ENCODE measurements at places on chromosomes 4 and X.

DNA sequence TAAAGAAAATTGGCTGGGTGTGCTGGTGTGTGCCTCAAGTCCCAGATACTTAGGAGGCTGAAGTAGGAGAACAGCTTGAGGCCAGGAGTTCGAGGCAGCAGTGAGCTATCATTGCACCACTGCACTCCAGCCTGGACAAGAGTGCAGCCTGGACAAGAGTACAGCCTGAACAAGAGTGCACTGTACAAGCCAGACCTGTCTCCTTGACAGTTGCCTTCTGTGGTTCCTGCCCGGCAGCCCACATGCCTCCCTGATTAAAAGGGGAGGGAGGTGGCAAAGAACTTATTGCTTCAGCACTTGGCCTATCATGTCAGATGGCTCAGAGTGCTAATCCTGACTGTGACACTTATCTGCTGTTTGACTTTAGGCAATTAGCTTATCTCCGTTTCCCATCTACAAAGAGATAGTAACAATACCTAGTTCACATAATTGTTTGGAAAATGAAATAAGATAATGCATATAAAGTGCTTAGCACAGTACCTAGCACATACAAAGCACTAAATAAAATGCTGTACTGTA, 249.1 kb downstream of the DCLK2 start:
- no peak for DNase-seq

GRCh38 chr4:10384974-10385373, 72.3 kb downstream of the ZNF518B start:
- DNase-seq: no peak

DNA sequence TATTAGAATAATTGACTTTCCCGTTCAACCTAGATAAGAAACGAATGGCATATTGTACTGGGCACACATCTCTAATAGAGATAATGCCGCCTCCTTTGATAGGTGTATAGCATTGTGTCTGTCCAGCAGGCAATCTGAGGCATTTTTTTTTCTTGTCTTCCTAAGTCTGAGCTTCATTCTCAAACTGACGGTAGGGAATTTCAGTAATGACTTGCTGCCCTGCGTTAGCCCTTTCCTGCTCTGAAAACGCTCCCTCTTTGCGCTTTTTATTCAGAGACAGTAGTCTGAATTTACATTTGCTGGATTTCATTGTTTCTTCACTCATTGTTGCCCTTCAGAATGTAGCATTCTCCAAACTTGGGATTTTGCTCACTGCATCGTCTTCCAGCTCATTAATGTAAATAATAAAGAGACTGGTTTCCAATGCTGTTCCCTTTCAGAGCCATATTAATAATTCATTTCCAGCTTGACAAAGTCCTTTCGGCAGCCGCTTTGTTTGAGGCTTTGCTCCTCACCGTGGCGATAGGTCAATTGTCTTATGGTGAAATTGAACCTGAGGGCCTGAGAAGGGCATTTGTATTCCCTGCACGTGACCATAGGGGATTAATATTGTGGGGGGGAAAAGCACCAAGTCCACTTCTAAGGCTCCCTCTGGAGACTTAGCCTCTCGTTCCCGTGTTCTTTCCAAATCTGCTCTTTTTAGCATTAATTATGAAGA, 412.1 kb downstream of the SMARCA1 start:
- no peak for DNase-seq

- peak; percentile 18 for DNase-seq
These were observed 352.9 kb downstream of the RAPGEF2 start for GRCh38 chr4:159455675-159456237.

GRCh38 chr4:6855692-6856297, 53.8 kb upstream of the TBC1D14 start:
- no peak for DNase-seq

DNA sequence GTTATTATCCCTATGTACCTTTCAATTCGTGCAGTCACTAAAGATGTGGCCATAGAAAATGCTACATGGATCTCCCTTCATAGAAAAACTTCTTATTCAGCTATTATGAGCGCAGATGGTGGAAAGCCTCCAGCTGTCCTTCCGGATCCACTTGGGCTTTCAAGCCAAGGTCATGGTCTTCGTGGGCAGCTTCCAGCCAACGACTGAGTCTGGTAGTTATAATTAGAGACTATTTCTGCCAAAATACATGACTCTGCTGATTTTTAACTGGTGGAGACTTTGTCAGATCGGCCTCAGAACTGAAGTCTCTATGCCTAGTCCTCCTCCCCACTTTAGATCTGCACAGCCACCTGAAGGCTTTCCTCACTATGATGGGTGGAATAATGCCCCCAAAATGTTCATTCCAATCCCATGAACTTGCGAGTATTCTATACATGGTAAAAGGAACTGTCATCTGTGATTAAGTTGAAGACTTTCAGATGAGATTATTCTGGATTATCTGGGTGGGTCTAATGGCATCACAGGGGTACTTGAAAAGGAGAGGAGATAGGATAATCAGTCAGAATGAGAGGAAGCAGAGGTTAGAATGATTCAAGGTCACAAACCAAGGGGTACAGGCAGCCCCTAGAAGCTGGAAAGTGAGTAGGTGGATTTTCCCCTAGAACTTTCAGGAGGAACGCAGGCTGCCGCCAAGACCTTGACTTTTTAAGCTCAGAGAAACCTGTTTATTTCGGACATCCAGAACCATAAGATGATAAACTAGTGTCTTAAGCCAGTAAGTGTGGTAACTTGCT, 171.1 kb upstream of the CXCL13 start:
- no peak for DNase-seq

DNA sequence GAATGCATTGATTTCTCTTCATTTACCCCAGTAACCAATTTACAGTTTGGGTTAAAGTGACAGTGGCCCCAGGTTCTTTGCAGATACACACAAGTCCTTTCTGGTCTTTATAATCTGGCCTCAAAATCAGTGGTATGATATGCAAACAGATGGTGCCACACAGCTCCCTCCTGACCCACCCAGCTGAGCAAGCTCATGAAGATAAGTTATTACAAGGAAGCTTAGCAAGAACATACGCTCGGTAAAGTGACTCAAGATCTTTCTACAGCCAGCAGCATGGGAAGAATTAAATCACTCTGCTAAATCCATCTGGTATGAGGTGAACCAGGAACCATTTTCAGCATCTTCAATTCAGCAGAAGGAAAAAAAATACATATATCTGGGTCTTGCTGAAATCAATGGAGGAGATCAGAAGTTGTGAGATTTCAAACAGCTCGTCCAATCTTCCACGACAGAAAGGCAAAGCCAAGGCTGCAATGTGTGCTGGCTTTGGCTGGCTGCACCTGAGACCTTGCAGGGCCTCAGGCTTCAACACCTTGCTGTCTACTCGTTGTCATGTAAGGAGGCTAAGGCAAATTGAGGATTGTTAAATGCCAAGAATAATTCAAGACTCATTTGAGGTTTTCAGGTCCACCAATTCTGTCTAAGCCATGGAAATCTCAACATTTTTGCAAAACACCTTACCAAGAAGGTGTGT, 28.2 kb downstream of the SEL1L3 start:
- DNase-seq: no peak

- no peak for DNase-seq
These were observed 1.3 kb downstream of the IL21 start for GRCh38 chr4:122619611-122620010.

DNA sequence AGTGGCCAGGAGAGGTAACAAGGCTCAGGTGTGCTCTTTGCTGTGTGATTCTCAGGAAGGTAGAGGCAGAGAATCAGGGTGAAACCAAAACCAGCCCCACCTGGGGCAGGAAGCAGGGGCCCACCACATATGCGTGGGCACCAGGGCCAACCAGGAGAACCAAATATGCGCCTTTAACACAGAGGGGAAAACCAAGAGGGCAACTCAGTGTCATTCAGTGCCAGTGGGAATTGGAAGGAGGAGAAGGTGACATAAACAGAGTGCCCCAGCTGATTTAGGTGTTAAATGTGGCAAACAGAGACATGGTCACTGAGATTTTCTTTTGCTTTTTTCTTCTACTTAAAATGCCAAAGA, 106.8 kb upstream of the MAMLD1 start:
- no peak for DNase-seq

DNA sequence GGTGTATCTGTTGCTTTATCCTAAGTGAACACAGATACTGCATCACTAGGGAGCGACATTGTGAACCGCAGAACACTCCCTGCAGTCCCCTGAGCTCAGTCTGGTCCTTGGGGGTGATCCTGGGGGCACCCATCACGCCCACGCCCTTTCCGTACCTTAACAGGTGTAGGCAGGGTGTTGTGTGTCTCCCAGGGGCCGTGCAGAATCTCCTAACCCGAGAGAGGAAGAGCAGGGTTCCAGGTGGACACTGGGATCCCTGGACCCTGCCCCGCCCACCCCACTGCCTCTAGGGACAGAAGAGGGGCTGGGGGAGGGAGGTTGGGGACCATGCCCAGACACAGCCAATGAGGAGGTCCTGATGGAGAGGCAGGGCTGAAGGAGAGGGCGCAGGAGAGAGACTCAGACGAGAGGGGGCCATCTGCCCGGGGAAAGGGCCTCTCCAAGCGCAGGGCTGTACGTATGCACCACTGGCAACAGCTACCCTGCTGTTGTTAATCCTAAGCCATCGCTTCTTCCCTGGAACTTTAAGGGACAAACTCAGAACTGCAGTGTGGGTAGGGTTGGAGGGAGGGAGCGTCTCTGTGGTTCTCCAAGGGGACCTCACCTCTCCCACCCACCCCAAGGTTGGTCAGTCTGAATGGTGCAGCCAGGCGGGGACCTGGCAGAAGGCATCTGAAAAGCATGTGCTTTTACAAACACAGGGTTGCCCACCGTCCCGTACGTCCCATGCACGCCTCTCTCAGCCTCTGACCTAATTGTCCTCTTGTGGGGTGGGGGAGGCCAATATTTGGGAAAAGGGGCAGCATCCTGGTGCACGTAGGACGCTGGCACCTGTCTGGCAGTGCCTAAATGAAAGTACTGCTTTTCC, 2.5 kb downstream of the P2RY8 start:
- no peak for DNase-seq

- no peak for DNase-seq
These were observed 52.2 kb downstream of the FRYL start for GRCh38 chr4:48727666-48728459.

DNA sequence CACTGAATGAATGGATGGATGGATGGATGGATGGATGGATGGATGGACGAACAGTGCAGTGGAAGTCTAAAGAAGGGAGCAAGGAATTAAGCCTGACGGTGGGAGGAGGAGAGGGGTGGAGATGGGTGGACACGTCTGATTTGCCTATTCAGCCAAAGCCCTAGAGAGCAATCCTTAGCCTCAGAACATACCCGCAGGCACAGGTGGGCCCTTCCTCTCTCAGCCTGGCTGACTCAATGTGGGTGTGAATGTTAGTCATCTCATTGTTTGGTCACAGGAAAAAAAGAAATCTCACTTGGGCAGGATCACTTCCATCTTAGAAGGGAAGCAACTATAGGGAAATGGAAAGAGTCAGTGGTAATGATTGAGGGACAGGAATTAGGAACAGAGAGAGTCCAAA, 165.9 kb downstream of the PJA1 start:
- no peak for DNase-seq

DNA sequence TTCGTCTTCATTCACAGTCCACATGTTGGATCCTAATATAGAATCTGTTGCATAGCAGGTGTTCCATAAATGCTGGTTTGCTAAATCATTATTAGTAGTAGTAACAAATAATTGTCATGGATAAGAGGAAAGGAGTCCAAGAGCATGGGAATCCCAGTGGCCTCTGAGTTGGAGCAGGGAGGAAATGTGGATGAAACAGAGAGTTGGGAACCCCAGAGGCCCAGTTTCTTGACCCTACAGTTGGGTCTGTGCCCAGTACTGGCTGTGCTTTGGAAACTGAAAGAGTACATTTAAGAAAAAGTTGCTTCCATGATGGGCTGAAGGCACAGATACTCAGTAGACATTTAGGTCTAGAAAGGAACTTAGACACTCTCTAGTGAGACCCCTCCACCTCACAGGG, 149.4 kb upstream of the PSAPL1 start:
- DNase-seq: no peak

GRCh38 chrX:112840382-112841113, at the start of gene AMOT:
AMOT (minus strand) TSS chrX:112840831; CDS start chrX:112823126, 17,705 bp downstream.
- DNase-seq: peak; percentile 72

DNA sequence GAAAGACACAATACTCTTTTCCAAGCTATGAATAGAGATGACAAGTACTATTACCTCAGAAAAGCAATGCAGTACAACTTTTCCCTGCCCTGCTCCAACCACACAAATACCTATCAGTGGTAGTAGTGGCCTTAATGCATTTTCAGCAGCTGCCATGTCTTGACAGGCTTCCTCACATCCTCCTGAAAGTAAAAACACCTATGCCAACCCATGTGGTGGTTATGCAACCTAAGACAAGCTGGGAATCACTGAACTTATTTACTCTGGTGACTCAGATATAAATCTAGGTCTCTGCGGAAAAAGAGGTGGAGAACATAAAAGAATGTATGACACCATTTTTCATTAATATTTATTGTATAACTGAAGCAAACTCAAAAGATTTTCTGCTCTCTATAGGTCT, 14.5 kb downstream of the WDFY3 start:
- no peak for DNase-seq

- no peak for DNase-seq
These were observed 81.0 kb upstream of the ESX1 start for GRCh38 chrX:104335756-104336155.

- no peak for DNase-seq
These were observed 8.8 kb downstream of the PPP2R2C start for GRCh38 chr4:6463311-6464289.

DNA sequence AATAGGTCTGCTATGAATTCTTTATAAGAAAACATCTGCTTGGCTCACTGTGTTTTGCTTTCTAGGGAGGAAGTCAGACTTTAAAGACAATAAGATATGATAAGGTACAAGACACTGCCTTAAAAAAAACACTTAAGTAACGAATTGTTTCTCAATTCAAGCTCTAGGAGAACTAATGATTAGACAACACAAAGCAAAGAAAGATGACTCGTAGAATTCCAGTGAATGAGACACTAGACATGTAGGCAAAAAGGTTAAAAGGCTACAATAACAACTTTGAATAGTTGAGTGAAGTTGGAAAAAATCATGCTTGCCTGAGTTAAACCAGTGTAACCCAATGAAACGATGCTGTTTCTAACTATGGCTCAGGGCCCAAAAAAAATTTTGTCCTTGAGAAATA, 344.4 kb upstream of the ACTRT1 start:
- no peak for DNase-seq

DNA sequence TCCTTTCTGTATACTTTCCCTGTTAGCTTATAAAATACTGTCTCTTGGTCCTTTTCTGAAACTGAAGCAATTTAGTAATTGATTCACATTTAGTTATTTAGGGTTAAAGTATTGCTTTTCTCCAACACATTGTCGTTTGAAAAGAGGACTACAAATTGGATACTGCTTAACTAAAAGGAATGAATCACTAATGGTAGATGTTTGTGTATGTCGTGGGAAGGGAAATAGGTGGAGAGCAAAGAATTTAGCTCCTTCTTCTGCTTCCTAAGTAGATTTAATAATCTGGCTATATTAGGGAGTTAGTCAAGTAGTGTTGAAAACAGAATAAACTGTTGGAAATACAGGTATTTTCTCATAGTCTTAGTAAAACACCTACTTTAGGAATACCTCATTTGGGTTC, 27.9 kb downstream of the SLAIN2 start:
- no peak for DNase-seq

GRCh38 chrX:1224954-1225353, 12.5 kb upstream of the CRLF2 start:
- no peak for DNase-seq
